ENCODE measurements at places on chromosomes 7 and 10.

GRCh38 chr7:28298870-28299518, 113.3 kb upstream of the CREB5 start:
- peak; percentile 55 for DNase-seq

- DNase-seq, result peak; percentile 88
Observed at GRCh38 chr10:61975391-61975932, 74.0 kb downstream of the ARID5B start.

GRCh38 chr10:94010886-94011285, 17.2 kb downstream of the PLCE1 start:
- DNase-seq, result no peak

DNA sequence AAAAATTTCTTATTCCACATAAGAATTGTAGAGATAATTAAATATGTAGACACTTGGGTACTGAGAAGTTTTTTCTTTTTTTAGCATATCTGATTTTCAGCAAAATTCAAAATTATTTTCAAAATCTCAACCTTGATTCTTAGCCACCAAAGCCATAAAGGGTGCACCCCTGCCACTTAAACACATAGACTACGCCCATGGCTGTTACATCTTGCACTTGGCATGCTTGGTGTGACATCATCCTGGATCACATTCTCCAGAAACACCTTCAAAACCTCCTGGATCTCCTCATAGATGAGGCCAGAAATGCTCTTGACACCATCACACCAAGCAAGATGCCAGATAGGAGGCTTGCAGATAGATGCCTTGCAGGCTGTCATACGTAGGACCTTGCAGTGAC, 89.1 kb upstream of the KLF14 start:
- DNase-seq, result no peak

DNA sequence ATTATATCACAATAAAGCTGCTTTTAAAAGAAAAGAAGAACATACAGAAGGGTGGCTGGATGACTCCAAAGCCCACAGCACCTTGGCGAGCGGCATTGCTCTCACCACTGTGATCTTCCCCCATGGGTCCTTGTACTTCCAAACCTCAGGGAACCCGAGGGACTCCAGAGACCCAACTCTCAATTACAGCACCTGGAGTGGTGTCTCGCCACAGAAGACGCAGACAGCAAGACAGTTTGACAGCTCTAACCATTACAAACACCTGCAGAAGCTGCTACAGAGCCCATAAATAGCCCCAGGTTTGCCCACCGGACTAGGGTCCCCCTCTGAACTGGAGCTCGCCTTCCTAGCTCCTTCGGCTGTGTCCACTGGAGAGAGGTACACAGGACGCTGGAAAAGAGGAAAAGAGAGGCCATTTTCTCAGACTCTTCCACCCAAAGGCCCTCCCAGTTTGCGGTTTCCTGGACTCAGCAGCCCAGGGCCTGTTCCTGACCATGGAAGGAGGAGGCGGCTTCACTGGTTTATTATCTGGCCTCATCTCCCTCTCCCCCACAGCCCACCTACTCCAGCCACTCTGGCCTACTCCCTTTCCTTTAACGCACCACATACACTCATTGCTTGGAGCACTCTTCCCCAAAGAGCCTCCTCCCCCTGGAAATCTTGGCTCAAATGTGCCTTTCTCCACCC, 1.9 kb downstream of the PIK3AP1 start:
- no peak for DNase-seq

DNA sequence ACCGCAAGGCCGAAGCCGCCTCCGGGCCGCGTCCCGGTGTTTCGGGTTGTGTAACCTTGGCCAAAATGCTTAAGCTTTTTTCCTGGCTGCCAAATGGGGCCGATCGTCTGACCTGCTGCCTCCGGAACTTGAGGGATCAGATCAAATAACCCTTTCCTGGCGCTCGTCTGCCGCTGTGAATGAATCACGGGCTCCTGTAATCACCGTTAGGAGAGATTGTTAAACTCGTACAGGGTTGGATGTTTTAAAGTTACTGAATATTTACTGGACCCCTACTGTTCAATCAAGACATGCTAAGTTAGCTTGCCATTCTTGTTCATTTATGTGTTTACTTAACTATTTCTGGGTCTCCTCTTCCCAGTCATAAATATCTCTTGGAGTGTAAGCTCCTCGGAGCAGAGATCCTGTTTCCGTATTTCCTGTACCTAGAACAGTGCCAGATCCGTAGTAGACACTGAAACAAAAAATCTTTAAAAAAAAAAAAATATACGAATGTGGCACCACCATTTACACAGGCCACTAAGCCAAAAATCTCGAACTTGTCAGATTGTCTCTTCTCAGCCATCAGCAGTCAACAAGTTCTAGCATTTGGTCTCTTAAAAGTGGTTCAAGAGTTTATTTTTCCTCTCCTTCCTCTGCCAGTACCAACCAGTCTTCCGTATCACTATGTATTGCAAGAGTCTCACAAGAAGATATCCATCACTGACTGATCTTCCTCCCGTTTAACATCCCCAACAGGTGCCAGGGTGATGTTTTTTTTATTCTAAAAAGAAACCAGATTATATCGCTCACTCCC, 650 bp upstream of the TM9SF3 start:
- DNase-seq, result peak; percentile 90

GRCh38 chr7:116210345-116211005, at the start of gene TES:
TSS of gene TES (plus strand) at chr7:116210539. CDS start at chr7:116210708, 169 bp downstream.
- DNase-seq, result no peak

GRCh38 chr10:119286516-119286915, 79.1 kb downstream of the GRK5 start:
- DNase-seq, result no peak

- DNase-seq, result peak; percentile 65
Observed at GRCh38 chr7:139242741-139243281, 11.8 kb downstream of the UBN2 start.

GRCh38 chr7:925601-926000, 28.9 kb downstream of the ADAP1 start:
- no peak for DNase-seq

DNA sequence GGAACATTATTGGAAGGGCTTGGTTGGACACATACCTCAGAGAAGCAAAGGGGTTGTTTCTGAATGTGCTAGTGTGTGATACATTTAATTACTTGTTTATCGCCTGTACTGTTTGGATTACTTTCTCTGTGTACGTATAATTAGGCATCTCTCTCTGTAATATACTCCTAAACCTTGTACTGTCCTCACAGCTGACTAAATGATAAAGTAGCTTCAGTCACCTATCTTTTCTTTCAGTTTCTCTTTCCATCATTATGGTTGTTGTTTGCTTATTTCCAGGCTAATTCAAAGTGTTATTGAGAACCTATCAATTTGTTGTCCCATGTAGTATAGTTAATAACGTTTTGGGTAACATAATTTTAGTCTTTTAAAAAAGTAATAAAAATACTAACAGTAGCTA, 34.0 kb downstream of the MXI1 start:
- DNase-seq, result no peak

GRCh38 chr7:47497367-47498096, 84.4 kb downstream of the TNS3 start:
- peak; percentile 69 for DNase-seq

DNA sequence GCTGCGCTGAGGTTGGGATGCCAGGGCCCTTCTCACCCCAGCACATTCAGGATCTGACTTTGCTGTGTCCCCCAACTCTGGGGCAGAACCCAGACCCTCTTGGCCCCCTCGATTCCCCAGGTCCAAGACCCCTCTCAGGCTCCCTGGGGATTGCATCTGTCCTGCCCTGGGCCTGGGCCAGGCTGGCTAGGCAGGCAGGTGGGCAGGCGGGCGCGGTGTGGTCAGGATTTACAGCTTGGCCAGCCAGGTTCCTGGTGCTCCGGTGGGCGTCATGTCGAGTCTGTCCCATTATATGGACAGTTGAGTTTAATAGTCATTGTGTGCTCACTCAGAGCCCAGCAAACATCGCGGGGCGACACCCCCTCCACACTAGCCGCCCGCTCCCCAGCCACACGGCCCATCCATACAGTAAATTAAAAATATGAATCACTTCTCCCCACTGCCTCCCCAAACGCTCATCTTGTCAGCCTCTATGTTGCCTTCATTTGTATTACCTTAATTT, 23.5 kb downstream of the POLL start:
- no peak for DNase-seq

- no peak for DNase-seq
Observed at GRCh38 chr7:150818971-150819370, 18.4 kb downstream of the TMEM176A start.

GRCh38 chr7:142901426-142902259, 16.1 kb upstream of the TRPV6 start:
- no peak for DNase-seq

GRCh38 chr10:21831986-21832820, 171.3 kb downstream of the DNAJC1 start:
- peak; percentile 50 for DNase-seq

- DNase-seq, result no peak
Observed at GRCh38 chr10:116857156-116857555, 7.9 kb downstream of the ENO4 start.

DNA sequence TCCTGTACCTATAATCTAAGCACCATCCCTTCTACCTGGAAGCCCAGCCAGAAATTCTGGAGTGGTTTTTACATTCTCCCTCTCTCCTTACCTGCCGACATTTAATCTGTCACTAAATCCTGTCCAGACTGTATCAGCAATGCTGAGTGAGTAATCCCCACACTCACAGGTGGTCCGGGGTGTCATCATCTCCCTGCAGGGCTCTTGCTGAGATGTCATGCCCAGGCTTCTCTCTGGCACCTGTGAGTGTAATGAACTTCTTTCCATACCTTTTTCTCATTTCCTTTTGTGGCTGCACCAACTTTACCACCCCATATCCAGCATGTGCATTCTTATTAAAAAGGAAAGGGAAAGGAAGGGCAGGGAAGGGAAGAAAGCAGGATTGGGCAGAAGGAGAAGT, 355.2 kb downstream of the CCSER2 start:
- no peak for DNase-seq

GRCh38 chr10:95818668-95819067, 62.7 kb downstream of the ENTPD1 start:
- DNase-seq, result peak; percentile 63

GRCh38 chr10:110527731-110528171, 30.0 kb downstream of the DUSP5 start:
- DNase-seq, result peak; percentile 42

- no peak for DNase-seq
Observed at GRCh38 chr10:79441433-79441832, 4.0 kb downstream of the ZCCHC24 start.

GRCh38 chr10:35540296-35541164, 64.6 kb upstream of the GJD4 start:
- DNase-seq, result no peak

- no peak for DNase-seq
Observed at GRCh38 chr10:44105696-44106095, 279.2 kb downstream of the CXCL12 start.

GRCh38 chr7:158239290-158239981, 348.2 kb downstream of the PTPRN2 start:
- DNase-seq, result no peak

DNA sequence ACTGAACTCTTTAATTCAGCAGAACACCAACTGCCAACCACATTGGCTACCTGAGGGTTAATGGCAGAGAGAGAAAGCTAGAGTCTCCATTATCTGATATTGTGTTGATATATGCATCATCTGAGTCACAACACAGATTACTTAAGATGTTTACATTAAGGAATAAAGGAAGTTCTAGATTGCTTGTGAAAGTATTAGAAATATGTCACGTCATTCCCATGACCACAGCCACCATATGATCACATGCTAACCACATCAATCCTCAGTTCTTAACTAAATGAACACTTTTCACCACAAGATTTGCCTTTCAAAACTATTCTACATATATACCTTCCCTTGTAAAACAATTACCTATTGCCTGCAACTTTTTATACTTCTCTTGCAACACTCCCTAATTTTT, 337.9 kb downstream of the FGFR2 start:
- DNase-seq, result no peak

GRCh38 chr7:112453505-112454171, 3.4 kb downstream of the IFRD1 start:
- peak; percentile 91 for DNase-seq

DNA sequence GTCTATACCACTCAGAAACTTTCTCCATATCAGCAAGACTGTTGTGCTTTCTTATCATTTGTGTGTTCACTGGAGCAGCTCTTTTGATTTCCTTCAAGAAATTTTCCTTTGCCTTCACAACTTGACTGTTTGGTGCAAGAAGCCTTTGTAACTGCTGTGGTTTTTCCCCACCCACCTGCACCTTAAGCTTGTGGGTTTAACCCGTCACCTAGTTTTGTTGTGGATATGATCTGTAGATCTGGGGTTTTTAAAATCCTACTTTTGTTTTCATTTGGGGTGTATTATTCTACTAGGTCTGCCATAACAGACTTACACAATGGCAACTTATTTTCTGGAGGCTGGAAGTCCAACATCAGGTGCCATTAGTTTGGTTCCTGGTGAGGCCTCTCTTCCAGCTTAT, 30.5 kb upstream of the CHST3 start:
- DNase-seq, result no peak

- no peak for DNase-seq
Observed at GRCh38 chr7:29332042-29332811, 137.7 kb downstream of the CHN2 start.

- DNase-seq, result no peak
Observed at GRCh38 chr10:17383801-17384555, 70.4 kb downstream of the ST8SIA6 start.

DNA sequence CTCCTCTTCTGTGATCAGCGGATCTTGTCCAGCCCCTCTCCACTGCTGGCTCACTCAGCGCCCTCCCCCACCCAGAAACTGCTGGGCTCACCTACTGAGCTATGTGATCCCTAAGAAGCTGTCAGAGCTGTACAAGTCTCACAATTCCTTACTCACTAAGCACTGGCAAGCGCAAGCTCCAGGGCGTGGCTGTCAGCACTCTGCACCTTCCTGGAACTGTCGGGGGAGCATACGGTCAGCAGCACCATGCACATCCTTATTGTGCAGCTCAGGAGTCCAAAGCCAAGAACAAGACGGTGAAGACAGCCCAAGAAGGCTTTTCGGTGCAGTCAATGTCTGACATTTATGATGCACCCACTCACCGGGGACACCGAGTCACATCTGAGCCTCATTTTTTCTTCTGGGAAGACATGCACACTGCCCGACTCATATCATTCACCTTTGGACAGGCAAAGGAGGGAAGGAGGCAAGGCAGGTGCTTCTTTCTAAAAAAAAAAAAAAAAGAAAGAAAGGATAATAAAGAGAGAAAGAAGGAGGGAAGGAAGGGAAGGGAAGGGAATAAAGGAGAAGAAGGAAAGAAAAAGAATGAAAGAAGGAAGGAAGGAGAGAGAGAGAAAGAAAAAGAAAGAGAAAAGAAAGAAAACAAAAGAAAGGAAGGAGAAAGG, 56.3 kb downstream of the ASB13 start:
- DNase-seq, result no peak

DNA sequence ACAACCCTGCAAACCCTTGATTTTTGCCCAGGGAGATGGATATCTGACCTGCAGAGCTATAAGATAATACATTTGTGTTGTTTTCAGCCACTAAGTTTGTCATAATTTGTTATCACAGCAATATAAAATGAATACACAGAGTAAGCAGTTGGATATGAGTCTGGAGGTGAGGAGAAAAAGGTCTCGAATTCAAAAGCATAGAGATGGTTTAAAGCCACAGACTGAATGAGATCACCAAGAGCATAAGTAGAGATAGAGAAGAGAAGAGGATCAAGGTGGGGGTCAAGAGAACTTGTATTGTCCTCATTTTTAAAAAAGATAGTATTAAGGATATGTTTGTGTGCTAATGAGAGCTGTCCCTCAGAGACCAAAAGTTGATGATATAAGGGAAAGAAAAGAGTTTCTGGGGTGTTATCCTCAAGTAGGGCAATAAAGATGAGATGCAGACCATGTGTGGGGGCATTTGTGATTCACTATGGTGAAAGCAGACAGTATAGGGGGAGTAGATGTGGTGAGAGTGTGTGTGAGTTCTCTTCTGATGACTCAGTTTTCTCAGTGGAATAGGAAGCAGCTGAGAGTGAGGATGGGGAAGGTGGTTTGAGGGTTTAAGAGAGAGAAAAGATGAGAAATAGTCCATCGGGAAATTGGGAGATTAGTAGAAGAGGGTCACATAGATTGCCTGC, 25.8 kb upstream of the PCGF5 start:
- peak; percentile 32 for DNase-seq

Data from fibroblast of villous mesenchyme (primary cell).